ENCODE measurements at places on chromosomes 4 and X. TPM values are rescaled to one million over a fixed set of nuclear protein-coding genes. Genes with fewer than 3 reads are reported as not detected.

Gene GALNTL6
- 15.5 TPM for total RNA-seq

Gene XKRX
- not detected for total RNA-seq

Gene APOOL
- 6.4 TPM for total RNA-seq

Gene XAGE5
- total RNA-seq = not detected

Gene TKTL1
- total RNA-seq = 3.4 TPM

Gene HSFX2
- total RNA-seq = not detected

Gene PPBP
- 2.0 TPM for total RNA-seq

Gene GPAT3
- total RNA-seq = under 0.01 TPM

Gene KCTD8
- total RNA-seq = 2.5 TPM

Gene CACNA1F
- not detected for total RNA-seq

Gene PF4V1
- total RNA-seq = not detected

Gene ZMAT1
- 12.5 TPM for total RNA-seq

Gene PARM1
- total RNA-seq = 6.9 TPM

Gene CRMP1
- total RNA-seq = 551 TPM

Gene CXCL6
- total RNA-seq = under 0.01 TPM

Gene NXF2
- not detected for total RNA-seq

Gene S100G
- total RNA-seq = not detected

Gene DGAT2L6
- total RNA-seq = not detected

Gene SPIN2A
- 0.74 TPM for total RNA-seq

Gene ANKRD17
- total RNA-seq = 73.3 TPM
